ENCODE measurements at places on chromosomes 7 and 10.

DNA sequence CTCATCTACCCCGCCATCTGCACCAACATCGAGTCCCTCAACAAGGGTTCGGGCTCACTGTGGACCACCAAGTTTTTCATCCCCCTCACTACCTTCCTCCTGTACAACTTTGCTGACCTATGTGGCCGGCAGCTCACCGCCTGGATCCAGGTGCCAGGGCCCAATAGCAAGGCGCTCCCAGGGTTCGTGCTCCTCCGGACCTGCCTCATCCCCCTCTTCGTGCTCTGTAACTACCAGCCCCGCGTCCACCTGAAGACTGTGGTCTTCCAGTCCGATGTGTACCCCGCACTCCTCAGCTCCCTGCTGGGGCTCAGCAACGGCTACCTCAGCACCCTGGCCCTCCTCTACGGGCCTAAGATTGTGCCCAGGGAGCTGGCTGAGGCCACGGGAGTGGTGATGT is 34.6 kb upstream of the CDH23 start:
- DNase-seq = no peak

- no peak for DNase-seq
Measured at GRCh38 chr7:93739424-93739823, 151.1 kb downstream of the TFPI2 start.

GRCh38 chr7:143519411-143520131 is 41.9 kb downstream of the TAS2R41 start:
- peak; percentile 83 for DNase-seq

GRCh38 chr10:23556727-23557440 is 118.0 kb downstream of the OTUD1 start:
- no peak for DNase-seq

All from vagina (tissue), 2 donors.